ENCODE measurements at places on chromosomes 1 and 21.

DNA sequence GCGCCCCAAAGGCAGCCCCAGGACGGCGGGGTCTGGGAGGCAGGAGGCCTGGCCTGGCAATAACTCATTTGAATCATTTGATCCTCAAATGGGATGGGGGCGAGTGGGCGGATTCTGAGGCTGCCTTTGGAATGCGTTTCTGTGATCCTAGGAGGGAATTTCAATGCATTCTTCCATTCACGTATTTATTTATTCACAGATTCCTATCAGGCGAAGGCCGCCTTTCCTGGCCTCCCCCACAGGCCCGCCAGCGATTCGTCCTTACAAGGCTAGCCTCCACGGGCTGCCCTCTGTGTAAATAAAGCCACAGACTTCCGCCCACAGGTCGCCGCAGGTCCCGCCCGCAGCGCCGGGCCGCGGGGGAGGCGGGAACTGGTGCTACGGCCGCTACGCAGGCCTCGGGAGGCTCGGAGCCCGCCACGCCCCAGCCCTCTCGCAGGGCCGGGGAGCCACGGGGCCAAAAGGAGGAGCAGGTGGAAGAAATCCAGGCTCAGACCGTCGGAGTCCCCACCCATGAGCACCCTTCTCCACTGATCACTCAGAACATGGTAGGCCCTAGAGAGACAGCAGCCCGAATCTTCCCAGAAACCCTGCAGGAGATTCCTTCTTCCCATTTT is 31.3 kb upstream of the JUN start:
- no peak for DNase-seq

DNA sequence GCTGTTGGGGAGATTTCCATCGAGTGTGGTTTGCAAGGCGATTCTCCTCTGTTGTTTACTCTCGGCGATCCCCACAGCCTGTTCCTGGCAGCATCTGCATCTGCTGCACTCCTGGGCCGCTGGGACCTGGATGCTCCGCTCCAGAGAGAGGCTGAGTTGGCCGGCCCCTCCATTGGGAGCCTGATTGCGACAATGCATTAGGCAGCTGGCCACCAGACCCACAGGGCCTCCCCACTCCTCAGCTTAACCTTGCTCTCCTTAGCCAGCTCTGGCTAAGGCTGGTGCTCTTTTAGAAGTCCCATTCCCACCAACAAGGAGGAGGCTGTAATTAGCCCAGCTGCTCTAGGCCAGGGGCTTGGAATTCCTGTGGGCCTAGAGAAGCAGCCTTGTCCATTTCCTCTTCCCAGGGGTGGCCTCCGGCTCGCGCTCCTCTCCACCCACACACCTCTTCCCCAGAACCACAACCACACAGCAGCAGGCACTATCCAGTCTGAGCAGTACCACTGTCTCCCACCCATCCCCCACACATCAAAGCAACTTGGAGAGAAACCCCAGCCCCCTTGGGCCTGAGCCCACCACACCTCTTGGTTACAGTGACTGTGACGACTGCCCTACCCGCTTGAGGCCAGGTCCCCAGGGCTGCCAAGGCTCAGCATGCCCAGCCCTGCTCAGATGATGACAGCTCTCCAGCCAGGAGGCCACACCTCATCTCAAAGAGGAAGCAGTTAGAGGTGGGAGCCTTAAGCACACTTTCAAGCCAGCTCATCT is 193.8 kb upstream of the EDN2 start:
- DNase-seq: peak; percentile 48

- no peak for DNase-seq
Measured at GRCh38 chr1:51268634-51269033, 32.6 kb downstream of the RNF11 start.

GRCh38 chr1:94552071-94552586 is 10.6 kb upstream of the F3 start:
- DNase-seq: no peak

DNA sequence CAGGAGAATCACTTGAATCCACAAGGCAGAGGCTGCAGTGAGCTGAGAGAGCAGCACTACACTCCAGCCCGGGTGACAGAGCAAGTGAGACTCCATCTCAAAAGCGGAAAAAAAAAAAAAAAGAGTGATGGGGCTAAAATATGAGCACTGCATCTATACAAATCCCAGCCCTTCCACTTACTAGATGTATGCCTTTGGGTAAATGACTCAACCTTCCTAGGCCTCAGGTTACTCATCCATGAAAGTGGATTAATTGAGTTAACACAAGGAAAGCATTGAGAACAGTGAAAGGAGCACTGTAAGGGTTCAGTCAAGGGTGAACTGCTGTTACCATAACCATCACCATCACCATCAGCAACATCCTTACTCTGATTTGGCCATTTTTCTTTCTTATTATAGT is 226.4 kb upstream of the C8B start:
- DNase-seq: no peak

DNA sequence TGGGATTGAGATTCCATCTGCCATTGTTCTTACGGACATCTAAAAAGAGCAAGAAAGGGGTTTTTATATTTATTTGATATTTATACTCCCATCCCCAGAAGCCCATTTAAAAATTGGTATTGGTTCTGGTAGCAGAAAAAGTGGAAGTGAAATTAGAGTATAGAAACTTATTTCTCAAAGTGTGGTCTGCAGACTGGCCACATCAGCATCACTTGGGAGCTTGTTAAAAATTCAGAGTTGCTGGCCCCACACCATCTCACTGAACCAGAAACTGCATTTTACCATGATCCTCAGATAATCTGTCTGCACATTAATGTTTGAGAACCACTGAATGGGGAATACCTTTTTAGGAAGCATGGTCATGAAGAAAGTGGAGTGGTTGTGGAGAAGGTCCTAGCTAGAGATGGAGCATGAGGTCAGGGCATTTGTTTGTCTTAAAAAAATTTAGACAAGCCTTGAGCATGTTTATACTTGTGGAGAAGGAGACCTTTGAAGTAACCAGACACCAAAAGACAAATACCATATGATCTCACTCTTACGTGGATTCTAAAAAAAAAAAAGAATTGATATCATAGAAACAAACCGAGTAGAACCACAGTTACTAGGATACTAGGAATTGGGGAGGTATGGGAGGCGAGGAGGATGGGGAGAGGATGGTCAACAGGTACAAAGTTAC is 116.3 kb downstream of the ST6GALNAC3 start:
- no peak for DNase-seq

DNA sequence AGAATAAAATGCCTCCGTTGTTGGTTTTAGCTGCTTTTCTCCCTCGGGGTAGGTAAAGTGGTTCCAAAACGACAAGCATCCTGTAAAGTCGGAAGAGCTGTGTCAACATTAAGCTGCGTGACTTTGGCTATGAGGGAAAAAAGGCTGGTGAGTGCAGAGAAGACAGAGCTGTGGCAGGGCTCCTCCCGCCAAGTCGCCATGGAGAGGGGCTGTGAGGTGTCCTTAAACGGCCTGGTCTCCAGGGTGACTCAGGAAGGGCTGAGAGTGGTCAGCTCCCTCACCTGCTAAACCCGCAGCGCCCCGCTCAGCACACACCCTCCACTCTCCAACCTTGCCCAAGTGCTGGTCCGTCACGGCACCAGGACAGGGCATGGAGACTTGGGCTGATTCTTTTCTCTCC is 91.6 kb upstream of the SAMD11 start:
- DNase-seq: no peak

- peak; percentile 29 for DNase-seq
Measured at GRCh38 chr1:178341261-178341956, 155.4 kb downstream of the CLEC20A start.

GRCh38 chr1:11567244-11568065 is 86.8 kb downstream of the FBXO2 start:
- no peak for DNase-seq

GRCh38 chr1:230307213-230307612 is 118.9 kb downstream of the PGBD5 start:
- no peak for DNase-seq

GRCh38 chr1:54111624-54112023 is 41.2 kb downstream of the CDCP2 start:
- DNase-seq: no peak

GRCh38 chr21:16040601-16041000 is 310.8 kb downstream of the USP25 start:
- no peak for DNase-seq

DNA sequence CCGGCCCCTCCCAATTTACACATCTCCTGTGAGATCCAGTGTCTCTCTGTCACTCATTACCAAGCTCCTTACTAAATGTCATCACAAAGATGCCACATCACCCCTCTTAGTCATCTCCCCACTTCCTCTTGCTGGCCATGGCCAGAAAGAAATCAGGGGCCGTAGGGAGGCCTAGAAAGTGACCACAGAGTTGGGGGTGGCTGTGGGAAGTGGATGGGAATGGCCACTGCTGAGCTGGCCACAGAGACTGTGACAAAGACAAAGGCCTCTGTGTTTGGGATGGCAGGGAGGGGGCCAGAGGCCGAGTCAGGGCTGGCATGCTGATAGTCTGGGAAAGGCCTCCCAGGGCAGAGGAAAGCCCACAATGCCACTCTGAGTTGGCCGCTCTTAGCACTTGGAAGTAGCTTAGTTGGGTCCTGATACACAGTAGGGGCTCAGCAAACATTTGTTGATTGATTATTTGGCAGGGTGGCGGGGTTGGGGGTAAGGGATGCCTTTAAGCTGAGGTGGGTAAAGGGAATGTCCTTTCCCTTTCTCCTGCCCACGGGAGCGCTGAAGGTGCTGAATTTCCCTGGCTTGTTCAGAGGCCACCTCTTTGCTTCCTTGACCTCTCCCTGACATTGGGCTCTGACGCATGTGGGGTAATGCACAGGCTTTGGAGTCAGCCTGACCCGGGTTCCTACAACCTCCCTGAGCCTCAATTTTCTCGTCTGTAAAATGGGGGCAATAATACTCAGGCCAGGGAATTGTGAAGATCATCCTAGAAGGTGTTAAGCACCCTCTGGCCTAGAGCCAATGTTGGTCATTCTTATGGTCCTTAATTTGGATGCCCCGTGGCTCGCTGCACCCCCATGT is 13.2 kb downstream of the NAV1 start:
- DNase-seq: no peak

- DNase-seq: peak; percentile 25
Measured at GRCh38 chr1:246947255-246947654, 15.5 kb upstream of the AHCTF1 start.

DNA sequence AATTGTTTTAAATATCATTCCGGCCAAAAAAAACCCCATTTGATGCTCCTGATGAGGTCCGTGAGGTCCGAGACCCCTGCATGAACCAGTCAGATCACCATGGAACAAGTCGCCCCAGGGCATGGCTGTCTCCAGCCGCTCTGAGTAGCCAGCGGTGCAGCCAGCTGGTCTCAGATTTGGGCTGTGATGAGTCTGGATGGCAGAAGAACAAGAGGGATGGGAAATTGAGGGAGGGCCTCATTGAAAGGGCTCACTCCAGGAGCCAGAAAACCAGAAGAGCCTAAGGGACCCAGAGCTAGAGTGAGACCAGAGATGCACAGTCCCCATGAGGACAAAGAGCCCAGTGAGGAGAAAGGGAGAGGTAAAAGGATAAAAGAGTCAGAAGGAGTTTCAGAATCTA is 174.0 kb downstream of the TOMM20 start:
- DNase-seq: no peak

- no peak for DNase-seq
Measured at GRCh38 chr1:201452866-201453265, 16.1 kb downstream of the PHLDA3 start.

- no peak for DNase-seq
Measured at GRCh38 chr1:239977416-239977815, 114.3 kb upstream of the FMN2 start.

DNA sequence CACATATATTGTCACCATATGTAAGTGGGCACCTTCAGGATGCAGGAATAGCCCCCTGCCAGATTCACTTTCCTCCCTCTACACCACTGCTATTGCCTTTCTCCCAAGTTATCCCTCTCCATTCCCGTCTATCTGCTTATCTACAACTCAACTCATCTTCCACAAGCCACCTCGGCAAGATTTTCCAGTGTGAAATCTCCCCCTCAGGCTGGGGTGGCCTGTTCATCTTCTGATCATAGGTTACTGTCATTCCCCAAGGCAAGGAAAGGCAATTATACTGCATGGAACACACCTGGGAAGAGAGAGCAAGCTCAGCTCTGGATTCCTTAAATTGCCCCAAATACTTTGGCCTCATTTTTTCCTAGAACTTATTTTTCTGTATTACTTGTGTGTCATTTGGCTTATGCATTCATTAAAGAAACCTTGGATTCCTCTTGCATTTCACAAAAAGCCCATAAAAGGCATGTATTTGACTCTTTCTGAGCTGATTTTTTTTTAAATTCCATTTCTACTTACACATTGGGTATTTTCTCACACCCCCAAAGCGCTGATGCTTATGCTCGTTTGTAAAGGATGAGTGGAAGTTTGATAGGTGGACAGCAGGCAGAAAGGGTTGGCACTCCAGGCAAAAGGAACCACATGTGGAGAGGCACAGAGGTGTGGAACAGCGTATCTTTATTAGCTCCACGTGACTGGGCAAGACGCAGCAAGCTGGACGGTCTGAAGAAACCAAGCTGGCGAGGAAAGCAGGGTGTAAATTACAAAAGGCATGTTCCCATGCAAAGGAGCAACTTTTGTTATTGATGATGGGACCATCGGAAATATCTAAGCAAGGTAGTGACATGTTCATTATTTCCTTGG is 169.7 kb upstream of the RAB4A start:
- DNase-seq: no peak

DNA sequence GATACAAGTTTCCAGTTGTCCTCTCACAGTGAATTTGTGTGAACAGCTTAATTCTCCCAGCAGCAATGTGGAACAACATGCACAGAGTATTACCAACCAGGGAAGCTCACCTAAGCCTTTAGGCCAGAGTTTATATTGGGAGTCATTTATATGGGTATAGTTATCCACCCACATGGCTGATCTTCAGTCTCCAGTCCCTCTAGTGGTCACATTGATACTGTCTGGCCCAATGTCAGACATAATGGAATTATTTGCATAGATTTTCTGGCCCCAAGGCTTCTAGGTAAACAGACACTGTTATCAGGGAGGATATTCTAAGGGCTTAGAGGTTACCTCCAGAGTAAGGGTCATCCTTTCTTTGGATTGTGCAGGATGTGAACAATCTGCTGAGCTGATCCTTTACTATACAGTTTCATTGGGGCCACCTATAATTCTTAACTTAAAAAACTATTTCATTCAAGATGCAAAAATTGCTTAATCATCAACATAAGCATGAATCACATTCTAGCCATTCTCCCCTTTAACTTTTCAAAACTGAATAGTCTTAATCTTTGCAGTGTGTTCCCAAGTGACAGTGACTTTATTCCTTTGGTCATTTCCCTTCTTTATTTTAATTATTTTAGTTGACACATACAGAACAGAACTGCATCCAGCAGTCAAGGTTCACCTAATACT is 210.9 kb downstream of the LTN1 start:
- DNase-seq: no peak

DNA sequence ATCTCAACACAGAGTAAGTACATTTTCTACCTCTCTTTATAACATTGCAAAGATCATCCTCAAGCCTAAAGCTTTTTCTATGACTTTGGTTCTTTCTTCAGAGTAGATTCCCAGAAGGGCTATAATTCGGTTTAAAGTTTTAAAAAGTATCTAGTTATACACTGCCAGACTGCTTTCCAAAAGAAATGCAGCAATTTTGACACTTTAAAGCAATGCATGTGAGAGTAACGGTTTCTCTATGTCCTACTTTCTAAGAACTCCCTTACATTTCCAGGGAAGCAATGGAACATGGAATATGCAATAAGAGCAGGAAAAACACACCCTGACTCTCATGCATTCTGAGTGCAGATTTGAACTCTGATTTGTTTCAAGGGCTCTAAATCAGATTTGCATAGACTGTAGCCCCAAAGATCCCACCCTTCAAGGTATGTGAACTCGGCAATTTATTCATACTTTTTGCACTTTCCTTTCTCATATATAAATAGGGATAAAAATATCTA is 331.6 kb downstream of the HHIPL2 start:
- no peak for DNase-seq

Data from brain pericyte (primary cell).